COLO829 (cell line): ENCODE measurements at places on chromosomes 3 and 15.

DNA sequence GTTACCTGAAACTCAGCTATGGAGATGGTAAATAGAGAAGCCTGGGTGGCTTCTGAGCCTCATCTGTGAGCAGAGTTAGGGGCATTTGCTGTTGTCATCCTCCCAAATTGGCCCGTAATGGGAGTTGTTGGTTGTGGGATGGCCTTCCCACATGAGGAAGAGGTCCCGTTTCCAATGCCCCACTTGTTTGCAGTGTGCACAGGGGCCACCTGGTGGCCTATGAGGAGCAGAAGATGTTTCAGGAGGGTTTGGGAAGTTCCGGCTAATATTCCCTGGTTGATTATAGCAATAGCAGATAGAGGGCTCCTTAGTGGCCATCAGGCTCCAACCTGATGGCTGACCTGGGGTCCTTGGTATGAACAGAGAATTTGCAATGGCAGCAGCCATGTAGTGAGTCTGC is 1546.5 kb downstream of the OTOL1 start:
- peak; percentile 22 for DNase-seq

- DNase-seq: no peak
These were observed 151.0 kb downstream of the ALDH1A2 start for GRCh38 chr15:57914350-57915055.

GRCh38 chr3:190444006-190444405 is 5.7 kb downstream of the TMEM207 start:
- no peak for DNase-seq

DNA sequence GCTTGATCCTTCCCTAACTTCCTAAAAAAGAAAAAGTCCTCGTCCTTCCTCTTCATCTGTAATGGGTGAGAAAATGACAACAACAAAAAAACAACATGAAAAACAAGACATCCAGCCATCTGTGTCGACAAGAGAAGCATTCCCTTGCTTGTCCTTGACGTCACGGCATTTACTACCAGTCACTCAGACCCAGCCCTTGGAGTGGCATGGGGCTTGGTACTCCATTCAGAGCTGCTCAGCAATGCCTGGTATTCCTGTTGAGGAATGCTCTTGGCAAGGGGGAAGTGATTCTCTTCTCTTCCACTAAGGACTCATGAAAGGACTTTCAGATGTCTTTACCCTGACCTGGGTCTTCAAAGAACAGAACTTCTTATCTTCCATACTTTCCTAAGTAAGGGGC is 339.7 kb upstream of the RASGRP1 start:
- DNase-seq: no peak

DNA sequence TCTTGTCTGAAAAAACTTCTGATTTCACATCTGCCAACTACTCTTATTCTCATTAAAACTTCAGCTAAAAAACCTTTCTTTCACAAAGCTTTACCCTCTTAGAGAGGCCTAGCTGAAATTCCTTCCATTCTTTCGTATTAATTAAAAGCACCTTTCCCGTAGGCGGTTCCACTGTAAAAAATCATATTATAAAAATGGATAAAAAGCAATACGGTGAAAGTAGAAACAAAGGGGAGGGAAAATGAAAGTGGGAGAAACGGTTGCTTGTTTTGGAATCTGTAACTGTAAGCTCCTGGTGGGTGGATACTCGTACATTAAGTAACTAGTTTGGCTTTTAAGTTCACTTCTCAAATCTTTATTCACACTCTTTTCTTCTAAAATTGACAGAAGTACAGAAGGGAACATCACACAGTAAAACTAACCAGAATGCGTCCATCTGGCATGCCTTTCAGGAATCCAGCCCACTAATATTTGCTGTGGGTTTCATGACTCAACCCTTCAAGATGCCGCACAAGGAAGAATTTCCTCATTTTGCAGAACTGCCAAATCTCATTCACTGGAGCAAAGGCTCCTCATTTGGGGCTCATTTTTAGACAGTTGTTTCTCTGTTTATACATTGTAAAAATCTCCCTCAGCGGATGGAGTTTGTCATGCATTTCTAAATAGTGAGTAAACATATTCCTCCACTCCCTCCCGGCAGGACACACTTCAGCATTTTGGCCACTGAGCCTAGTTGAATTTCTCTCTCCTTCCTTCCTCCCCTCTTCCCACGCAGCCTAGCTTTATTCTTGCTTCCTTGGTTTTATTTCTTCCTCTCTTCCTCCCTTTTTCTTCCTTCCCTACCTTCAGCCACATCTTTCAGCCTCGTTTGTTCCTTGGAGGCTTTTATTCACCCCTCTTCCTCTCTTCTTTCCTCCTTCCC is 419.5 kb upstream of the NAALADL2 start:
- peak; percentile 45 for DNase-seq

DNA sequence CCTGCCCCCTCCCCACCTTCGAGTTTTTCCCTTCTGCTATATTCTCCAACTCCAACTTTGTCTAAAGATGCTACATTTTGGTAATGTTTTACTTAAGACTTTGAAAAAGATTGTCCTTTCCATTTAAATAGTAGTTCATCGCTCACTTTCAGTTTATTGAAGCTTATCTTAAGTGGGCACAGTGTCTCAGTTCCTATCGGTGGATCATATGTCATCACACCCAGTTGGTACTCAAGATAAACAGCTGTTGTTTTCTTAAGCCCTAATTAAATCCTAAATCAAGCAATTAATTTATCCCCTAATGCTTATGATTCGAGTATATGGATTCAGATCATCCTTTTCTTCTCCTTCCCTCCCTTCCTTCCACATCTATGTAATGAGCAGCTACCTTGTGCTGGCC is 210.7 kb downstream of the TLE3 start:
- no peak for DNase-seq
